ENCODE measurements at places on chromosomes 4 and X. TPM values are rescaled to one million over a fixed set of nuclear protein-coding genes. Genes with fewer than 3 reads are reported as not detected.

DNA sequence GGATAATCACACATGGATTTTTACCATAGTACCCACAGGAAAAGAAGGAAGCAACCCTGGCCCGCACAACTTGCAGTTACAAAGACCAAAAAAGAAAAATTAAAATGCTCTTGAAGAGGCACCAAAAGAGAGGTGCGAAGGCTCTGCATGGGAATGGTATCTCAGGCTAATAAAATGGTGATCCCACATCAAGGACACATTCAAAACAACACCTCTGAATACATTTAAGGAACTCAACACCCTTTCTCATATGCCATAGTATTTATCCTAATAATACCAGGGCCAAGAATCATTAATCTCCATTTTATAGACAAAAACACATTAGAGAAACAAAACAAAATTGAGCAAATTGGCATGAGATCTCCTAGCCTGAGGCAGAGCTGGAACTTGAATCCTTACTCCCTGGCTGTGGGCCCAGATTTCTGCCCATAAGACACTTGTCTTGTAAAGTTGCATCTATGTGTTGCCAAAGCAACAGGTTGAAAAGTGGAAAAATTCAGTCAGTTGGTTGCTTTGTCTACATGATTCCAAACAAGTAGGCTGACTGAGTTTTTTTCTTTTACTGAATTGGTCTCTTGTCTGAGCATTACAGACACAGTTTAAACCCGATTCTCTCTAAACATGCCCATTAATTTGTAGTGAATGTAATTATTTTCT, 33.5 kb downstream of the GUCY2F start:
- no peak for DNase-seq

Gene SSX2
- polyA plus RNA-seq = not detected

DNA sequence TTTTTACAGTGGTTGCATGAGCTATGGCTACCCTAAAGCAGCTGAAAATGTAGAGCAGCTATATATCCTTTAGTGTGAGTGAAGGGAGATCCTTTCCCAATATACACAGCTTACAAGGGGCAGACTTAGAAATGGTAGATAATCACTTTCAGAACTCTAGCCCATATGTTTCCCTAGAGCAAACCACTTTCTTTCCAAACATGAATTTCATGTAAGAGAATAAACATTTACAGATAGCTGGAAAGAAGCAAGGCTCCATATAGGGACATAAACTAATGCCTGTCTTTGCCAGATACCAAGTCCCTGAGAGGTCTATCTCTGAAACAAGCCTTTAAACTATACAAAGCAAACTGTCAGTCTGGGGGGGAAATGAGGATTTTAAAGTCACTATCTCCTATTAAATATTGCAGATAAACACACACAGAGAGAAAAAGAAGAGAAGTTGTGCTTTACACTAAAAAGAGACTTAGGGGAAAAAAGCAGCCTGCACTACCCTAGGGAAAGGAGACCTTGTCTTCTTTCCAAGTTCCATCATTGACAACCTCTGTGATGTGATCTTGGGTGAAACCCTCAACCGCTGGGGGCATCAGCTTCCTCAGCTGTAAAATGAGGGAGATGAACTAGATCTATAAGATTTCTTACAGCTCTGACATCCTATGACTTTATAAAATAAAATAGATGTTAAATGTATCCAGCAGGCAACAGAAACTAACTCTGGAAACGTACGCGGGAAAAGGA, 73.6 kb downstream of the TMEM156 start:
- DNase-seq = no peak

GRCh38 chrX:72306851-72307645, 1.3 kb upstream of the CITED1 start:
- DNase-seq = no peak

Gene TEX13C
- polyA plus RNA-seq = not detected

GRCh38 chrX:31796624-31797023, 724.8 kb upstream of the FTHL17 start:
- no peak for DNase-seq

Gene PNMA6F
- polyA plus RNA-seq = not detected

DNA sequence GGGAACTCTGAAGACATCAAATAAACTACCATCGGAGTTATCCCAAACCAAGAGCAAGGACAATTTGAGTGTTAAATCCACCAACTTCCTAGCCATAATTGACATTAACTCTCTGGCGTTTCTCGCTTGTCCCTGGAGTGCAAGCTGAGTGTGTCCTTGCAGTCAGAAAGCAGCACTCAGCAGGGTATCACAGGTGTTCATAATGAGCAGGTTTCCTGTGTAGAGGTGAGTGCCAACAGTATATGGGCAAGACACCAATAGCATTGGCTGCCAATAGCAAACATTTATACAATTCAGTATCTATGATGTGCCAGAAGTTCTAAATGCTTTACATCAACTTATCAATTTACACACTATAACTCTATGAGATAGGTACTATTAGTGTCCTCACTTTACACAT, 11.2 kb downstream of the BLTP1 start:
- DNase-seq = no peak

DNA sequence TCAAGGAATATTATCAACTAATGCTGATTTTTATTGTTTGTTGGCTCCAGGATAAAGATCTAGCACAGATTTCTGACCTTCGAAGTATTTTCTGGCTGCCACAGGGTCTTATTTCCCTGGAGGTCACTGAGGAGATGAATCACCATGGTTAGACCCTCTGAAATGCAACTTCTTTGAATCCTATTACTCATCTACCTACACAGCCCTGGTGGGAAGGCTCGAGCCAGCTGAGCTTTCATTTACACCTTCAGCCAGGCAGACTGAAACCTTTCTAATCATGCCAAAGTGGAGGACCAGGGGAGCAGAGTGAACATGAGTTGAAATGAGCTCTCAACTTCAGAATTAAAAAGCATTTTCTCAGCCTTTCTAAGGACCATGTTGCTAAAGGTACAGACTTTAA, 130.5 kb downstream of the SMIM20 start:
- DNase-seq = no peak

DNA sequence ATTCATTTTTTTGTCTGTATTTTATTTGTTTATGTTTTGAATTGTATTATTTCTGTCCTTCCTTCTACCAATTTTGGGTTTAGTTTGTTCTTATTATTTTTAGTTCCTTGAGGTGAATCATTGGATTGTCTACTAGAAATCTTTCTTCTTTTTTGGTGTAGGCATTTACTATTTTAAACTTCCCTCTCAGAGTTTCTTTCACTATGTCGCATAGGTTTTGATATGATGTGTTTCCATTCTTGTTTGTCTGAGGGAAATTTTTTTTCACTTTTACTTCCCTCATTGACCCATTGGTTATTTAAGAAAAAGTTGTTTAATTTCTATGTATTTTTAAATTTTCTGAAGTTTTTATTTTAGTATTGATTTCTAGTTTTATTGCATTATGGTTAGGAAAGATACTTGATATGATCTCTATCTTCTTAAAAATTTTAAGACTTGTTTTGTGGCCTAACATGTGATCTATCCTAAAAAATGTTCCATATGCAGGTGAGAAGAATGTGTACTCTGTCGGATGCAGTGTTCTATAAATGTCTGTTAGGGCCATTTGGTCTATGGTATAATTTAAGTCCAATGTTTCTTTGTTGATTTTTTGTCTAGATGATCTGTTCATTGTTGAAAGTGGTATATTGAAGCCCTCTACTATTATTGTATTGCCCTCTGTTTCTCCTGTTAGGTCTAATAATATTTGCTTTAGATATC, 68.8 kb downstream of the IL15 start:
- DNase-seq = no peak

DNA sequence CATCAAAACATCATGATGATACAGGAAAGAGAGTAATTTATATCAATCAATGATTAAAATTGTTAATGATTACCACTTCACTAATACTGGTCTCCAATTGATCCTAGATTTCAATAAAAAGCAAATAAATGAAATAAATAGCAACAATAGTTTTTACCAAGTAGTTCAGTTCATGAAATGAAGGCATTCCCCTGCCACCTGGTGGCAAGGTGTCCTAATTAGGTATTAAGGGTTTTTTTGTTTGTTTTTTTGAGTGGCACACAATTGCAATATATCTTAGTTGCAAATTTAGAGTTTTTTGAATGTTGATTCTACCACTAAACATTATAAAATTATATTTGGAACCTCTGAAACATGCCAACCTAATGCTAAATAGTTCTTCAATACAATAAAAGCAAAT, 157.4 kb upstream of the PDE5A start:
- no peak for DNase-seq

DNA sequence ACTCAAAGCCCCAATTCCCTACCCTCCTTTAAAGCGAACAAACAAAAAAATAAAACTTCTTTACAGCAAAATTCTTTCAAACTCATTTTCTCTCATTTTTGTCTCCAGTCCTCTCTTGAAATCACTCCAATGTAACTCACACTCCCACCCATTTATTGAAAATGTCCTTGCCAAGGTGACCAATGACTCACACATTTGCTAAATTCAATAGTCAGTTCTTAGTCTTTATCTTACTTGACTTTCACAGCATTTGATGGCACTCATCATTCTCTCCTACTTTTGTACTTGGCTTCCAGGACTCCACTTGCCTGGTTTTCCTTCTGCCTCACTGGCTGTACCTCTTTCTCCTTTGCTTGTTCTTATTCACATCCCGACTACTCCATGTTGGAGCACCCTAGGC, 19.9 kb downstream of the CC2D2A start:
- no peak for DNase-seq

Gene STK32B
- polyA plus RNA-seq = 5.6 TPM

GRCh38 chrX:33252306-33252825, 41.0 kb upstream of the DMD start:
- no peak for DNase-seq

- no peak for DNase-seq
Observed at GRCh38 chrX:49233887-49234555, 881 bp upstream of the CACNA1F start.

DNA sequence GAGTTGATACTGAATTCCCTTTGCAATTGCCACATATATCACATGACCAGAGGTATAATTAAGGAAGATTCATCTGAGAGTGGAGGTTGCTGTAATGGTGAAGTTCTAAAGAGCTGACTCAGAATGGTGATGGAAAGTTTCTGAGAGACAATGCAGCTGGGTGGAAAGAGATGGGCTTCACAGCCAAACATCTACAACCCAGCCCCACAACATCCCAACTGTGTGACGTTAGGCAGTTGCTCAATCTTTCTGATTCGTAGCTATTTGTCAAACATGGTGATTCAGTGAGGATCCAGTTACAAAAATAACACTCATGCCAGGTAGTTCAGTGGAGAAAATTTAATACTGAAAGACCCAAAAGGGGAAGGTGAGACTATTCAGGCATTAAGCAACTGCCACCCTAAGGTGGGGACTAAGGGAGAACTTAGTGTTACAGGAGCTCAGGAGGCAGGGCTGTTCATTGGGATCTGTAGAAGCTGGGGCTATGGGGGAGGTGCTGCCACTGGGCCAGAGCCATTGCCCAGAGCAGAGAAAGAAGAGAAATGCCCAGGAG, 6.9 kb upstream of the AFF1 start:
- peak; percentile 90 for DNase-seq

DNA sequence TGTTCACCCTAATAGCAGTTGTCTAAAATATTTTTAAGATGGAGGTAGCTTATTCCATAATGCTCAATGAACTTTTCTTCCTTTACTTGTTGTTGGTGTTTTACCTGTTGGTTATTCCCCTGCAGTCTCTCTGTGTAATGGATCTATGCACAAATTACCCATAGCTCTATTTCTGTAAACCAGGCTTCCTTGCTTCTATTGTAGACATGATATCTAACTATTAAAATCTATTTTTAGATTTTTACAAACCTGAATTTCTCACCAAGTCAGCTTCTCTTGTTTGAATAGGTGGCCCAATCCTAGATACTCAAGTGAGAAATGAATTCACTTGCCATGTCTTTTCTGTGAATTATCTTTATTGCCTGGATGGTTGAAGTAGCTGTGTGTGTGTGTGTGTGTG, 24.8 kb downstream of the BMP2K start:
- DNase-seq = no peak

DNA sequence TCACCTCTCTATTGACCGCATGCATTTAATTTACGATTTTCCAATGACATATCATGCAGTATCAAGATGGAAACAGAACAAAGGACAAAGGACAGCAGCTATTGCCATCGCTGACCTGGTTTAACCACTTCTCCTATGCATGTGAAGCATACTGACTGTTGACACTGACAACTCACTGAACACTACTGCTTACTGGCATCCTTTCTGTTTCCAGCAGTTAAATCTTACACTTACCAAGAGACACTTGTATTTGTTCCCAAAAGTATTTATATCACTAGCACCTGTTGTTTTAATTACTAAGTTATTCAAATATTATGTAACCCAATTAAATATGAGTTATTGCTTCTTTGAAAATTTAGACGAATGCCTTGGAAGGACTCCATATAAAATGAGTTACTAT, 176.7 kb downstream of the PDGFC start:
- no peak for DNase-seq

Gene S100G
- not detected for polyA plus RNA-seq

Gene SMIM10L2A
- polyA plus RNA-seq = 0.09 TPM

DNA sequence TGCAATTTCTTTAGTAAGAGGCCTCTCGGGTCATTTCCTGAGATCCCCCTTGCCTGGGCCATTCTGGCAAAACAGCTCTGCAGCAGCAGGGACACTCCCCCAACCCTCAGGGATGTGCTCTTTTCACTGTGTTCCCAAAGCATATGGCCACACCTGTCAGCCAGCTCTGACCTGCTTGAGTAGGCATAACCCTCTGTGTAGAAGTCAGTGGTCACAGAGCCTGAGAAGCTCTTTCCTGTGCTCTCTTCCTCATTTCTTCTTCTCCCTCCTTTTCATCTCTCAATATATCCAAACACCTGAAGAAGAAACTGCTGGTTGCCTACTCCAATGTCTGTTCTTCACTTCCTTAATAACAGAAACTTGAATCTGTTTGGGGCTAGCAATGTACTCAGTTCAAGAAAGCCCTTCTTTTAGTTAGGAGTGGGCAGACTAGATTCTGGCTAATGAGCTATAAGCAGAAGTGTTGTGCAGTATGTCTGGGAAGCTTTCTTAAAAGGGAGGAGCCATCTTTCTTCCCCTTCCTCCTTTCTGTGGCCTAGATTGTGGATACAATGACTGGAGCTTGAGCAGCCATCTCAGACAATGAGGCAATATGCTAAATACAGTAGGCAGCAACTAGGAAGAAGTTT, 73.3 kb downstream of the PRPS1 start:
- DNase-seq = no peak

GRCh38 chr4:108166038-108166437, 2.7 kb downstream of the LEF1 start:
- DNase-seq = no peak

Gene NPY5R
- not detected for polyA plus RNA-seq

- no peak for DNase-seq
Observed at GRCh38 chr4:142474398-142475087, 371.6 kb downstream of the INPP4B start.

Gene AMOT
- polyA plus RNA-seq = 1.0 TPM

Gene PRKG2
- polyA plus RNA-seq = 0.16 TPM

Gene DNAAF6
- polyA plus RNA-seq = not detected

GRCh38 chrX:124232523-124233201, 99.8 kb upstream of the TEX13D start:
- DNase-seq = no peak

DNA sequence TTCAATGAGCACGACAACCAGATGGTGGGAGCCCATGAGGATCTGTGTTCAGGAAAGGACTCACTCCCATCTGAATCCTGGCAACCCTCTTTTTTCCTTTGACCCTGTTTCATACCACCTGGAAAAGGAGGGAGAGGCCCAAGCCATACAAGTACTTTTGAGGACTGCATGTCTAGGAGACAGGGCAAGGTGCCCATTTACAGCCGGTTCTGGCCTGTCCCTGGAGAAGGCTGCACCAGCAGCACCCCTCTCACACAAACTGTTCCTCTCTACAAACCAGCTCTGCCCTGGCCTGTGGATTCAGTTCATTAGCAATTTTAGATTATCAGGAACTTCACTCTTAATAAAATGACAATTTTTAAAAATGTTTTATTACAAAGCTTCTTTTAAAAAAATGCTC, 57.5 kb downstream of the HADH start:
- DNase-seq = no peak

Measured in BJ (cell line).